GM23248 (cell line): ENCODE measurements at places on chromosomes 12 and 14.

DNA sequence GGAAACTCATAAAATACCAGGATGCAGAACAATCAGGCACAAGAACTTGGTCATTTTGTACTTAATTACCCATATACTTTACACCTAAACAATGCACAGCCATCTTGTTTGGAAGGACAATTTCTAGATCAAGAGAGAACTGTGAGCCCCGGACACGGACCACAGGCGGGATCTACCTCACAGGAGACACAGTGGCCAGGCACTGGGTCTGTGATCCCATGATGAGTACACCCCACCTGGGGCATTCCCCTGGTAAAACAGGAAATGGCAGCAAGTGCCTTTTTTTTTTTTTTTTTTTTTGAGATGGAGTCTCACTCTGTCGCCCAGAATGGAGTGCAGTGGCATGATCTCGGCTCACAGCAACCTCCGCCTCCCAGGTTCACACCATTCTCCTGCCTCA, 15.2 kb downstream of the GOLGA3 start:
- no peak for DNase-seq

- DNase-seq: peak; percentile 52
Measured at GRCh38 chr14:35789651-35790050, 19.4 kb downstream of the RALGAPA1 start.

- DNase-seq: peak; percentile 75
Measured at GRCh38 chr14:23478109-23478759, 8.7 kb downstream of the NGDN start.

- no peak for DNase-seq
Measured at GRCh38 chr12:3454780-3455179, 36.2 kb upstream of the PRMT8 start.

GRCh38 chr12:22163594-22163993, 117.6 kb downstream of the CMAS start:
- DNase-seq: no peak
